CD4-positive, alpha-beta T cell treated with Interleukin-15 for 4 hours (primary cell): ENCODE measurements at places on chromosomes 1 and 21.

DNA sequence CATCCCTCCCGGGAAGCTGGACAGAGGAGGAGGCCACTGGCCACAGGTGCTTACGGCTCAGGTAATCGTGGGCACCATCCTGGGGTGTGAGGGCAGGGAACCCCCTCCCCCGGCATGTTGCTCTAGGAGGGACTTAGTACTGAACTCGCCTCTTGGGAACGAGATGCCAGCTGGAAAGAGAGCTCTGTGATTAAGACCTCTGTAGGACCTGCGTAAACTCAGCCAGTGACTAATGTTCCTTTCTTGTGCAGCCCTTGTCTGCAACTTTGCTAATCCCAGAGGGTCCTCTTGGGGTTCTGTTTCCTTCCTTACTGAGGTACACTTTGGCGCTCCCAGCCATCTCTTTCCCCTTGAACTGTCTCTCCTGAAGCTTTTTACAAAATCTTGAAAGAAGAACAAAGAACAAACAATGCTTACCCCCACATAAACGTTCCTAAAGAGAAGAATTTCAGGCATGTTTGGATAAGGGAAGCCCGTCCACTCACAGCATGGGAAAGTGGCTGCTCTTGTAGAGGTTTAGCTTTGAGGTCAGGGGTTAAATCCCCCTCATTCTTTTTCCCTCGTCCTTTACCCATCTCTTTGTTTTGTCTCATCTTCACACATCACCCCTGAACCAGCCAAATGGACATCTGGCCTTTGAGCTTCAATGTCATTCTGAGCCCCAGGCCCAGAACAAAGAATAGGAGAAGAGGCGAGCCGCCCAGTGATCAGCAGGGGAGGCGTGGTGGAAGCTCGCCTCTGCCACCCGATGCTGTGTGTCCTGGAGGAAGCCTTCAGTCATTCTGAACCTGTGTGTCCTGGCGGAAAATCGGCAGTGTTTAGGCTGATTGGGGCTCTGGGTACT, 37.4 kb downstream of the CITED4 start:
- DNase-seq: no peak

DNA sequence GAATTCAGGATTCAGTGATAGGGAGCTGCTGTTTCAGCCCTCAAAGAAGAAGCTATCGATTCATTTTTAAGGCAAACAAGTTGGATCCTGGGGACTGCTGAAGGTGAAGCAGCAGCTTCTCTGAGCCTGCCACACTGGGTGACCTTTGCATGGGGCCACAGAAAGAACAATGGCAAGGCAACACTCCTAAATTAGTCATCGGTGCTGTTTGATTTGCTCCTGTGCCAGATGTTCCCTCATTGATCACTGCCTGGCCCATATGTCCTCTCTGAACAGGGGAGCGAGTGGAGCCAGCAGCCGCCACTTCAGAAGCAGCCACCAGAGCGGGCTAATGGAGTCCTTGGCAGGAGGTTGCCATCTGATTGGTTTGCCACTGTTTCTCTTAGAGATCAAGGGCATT, 391.5 kb downstream of the NTNG1 start:
- no peak for DNase-seq

GRCh38 chr21:39434950-39435349, 10.6 kb downstream of the LCA5L start:
- no peak for DNase-seq

DNA sequence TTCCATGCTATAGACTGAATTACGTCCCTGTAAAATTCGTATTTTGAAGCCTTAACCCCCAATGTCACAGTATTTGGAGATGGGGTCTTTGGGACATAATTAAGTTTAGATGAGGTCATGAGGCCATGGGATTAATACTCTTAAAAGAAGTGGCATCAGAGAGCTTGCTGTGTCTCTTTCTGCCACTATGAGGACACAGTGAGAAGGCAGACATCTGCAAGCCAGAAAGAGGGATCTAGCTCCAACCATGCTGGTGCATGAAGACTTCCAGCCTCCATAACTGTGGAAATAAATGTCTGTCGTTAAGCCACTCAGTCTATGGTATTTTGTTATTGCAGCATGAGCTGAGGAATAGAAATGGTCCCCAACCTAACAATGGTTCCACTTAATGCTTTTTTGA, 99.0 kb downstream of the LTN1 start:
- DNase-seq: no peak

DNA sequence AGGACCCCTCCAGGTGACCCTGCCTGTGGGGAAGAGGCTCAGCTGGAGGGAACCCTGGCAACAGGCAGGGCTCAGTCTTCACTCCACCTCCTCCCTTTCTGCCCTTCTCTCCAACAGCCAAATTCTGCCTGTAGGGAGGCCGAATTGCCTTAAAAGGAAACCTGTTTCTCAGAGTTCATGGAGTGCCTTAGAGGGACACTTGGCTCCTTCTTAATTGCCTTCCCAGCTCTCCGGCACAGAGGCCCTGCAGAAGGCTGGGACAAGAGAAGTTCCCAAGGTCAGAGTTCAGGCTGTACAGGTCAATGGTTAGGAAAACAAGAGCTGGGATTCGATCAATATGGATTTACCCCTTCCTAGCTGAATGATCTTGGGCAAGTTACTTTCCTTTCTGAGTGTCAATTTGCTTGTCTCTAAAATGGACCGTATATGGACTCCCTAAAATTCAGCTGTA, 6.2 kb downstream of the CSRP1 start:
- no peak for DNase-seq

DNA sequence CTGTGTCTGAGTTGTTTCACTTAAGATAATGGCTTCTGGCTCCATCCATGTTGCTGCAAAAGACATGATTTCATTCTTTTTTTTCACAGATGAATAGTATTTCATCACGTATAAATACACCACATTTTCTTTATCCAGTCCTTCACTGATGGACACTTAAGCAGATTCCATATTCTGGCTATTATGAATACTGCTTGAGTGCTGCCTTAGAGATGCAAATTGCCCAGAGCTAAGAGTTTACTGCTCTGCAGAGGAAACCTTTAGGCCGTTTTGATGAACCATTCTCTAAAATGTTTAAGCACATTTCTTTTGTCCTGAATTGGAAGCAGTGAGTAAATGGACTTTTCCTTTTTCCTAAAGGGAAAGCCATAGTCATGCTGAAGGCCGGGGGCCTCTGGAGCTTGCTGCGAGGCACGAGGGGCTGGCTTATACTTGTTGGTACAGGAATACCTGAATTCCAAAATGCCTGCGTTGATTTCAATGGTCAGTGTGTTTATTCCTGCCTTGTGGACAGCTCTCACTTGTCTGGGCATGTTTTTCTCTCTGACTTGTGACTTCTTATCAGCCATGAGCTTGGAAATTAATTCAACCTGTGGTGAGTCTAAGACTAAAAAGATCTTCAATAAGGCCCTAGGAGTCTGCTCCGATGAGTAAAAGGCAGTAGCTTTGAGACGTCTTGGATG, 201.0 kb upstream of the MAP1LC3C start:
- DNase-seq: no peak

DNA sequence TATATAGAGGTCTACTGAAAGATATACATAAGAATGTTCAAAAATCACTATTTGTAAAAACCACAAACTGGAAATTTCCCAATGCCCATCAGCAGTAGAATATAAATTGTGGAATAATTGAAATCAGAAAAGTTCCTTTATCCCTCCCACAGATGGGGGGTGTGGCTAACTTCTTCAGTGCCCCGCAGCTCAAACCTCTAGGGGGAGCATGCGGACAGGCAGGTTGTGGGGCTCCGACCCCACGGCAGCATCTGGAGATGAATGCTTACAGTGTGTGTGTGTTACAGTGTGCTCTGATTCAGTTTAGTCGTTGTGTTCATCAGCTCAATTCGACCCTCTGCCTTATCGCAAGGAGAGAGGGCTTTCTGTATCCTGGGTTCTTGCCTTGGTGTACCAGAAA, 262.1 kb upstream of the LRRC7 start:
- DNase-seq: no peak

GRCh38 chr1:82597649-82598048, 796.9 kb downstream of the ADGRL2 start:
- no peak for DNase-seq

DNA sequence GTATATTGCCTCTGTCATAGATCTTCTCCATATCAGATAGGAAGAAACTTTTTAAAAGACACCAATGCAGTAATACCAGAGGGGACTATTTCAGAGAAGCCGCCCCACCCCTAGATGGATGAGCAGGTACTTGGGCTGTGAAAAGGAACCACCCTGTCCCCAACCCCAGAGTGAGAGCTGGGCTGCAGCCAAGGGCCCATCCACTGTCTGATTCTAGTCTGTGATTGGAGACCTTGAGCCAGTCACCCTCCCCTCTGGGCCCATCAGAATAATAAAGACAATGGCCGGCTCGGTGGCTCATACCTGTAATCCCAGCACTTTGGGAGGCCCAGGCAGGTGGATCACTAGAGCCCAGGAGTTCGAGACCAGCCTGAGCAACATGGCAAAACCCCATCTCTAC, 5.0 kb downstream of the CLEC20A start:
- DNase-seq: no peak

- no peak for DNase-seq
These were observed 11.6 kb downstream of the SLC6A17 start for GRCh38 chr1:110161849-110162248.

- DNase-seq: no peak
These were observed 1479.6 kb downstream of the MRPL39 start for GRCh38 chr21:24127651-24128050.

DNA sequence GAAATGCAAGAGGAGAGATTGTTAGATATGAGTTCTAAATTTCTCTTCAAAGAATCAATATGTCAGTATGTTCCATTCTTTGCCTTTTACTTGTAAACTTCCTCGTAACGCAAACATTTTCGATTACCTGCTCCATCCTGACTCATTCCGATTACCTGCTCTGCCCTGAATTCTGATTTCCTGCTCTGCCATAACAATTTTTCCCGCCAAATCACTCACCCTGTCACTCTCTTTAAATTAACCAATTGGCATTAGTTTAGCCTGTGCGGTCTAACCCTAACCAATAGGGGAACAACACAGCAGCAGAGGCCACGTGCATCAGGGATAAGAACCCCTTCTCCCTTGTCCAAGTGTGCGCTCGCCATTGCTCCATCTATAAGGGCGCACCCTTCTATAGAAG, 25.0 kb upstream of the CBR3 start:
- DNase-seq: no peak

DNA sequence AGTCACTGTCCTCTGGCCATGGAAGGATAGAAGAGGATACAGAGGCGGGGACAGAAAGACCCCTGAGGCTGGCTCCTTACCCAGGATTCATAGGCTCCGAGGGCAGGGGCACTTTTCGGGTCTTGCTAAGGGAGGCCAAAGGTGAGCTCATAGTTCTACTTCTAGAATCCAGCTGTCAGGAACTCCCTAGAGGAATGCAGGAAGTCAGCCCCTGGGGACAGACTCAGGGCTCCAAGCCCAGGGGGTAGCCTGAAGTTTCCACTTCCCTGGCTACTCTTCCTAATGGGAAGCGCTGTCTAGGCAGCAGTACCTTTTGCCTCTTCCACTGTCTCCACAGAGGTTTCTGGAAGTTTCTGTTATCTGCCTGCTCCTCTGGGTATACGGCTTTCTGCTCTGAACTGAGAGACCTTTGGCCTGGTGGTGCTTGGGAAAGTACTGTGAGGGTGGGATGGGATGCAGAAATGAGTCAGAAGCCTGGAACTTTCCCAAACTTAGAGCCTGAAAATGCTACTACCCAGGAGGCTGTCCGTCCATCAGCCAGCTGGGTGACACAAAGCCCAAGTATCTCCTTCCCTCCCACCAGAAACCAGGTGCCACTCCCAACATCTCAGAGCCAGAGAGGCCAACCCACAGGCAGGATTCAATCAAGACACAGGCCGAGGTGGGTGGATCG, 3.6 kb downstream of the UBXN11 start:
- DNase-seq: no peak

DNA sequence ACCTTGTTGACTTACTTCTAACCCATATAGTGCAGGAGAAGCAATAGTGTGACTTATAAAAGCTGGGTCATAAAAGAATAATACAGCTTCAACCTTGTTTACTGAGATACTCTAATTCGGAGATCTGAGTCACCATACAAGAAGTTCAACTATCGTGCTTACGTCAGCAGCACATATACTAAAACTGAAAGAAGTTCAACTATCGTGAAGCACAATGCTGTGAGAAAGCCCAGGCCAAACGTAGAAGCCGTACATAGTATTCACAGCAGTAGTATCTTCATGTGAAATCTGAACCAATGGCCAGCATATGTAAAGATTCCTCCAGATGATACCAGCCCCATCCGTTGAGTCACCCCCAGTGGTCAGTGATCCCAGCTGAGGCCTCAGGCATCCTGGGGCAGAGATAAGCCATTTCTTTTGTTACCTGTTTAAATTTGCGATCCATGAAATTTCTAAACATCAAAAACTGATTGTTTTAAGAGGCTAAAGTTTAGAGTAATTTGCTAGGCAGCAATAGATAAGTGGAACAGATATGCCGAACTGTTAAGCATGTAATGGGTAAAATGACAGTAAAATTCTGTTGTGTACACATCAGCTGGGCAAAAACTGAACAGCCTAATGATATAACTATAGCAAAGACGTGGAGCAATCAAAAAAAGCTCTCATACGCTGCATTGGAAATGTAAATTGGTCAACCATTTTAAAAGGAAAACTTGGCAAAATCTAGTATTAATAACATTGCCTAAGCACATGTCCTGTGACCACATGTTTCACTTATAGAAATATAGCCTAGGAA, 53.9 kb upstream of the SAMD13 start:
- DNase-seq: peak; percentile 16

DNA sequence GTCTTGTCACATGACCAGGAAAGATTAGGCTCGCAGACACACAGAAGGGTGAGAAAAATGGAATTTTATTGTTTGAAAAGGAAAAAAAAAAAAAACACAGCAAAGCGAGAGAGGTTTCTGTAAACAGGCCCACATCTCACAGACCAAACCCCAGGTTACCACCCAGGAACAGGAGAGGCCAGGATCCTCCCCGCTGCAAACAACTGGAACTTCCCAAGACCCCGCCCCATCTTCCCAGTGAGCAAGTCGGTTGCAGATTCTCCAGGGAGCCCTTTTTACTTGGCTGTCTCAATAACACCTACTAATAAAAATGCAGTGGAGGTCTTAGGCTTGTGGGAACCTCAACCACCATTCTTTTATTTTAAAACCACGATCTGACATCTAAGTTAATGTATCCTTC, 84.7 kb upstream of the ETS2 start:
- no peak for DNase-seq

DNA sequence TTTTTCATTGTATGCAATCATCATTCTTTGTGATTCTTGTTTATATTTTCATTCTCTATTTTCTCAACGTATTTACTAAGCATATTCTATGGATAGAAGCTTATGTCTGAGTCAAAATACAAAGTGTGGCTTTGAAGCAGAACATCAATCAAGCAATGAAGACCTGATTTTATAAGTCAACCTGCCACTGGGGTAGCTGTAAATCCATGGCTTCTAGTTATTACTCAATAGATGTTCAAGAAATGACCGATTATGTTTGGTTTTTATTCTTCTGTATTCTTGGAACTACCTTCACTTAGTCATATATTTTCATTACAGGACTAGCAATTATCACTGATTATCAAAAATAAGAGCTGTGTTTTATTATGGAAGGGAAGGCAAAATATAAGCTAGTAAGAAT, 20.5 kb upstream of the PTGS2 start:
- DNase-seq: no peak

DNA sequence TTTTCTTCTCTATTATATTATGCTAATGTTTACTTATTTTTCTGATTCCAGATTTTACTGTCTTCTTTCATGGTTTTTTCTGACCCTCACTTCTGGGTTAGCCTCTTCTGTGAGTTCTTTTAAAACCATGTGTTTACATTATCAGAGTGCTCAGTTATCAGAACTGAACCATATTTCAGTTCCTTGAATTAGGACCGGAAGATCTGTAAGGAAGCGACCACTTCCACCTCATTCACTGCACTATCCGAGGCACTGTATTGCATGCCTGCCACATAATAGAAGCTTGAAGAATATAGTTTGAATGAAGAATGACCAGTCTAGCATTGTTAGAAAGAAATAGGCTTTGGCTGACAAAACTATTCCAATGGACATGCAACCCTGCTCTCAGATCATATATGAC, 281.0 kb upstream of the DEPDC1 start:
- DNase-seq: no peak
